Urothelium cell line (cell line): ENCODE measurements at places on chromosomes 7 and 10.

- no peak for DNase-seq
Observed at GRCh38 chr7:100367251-100367620, 6.1 kb upstream of the PILRA start.

- DNase-seq = no peak
Observed at GRCh38 chr10:3850999-3851937, 66.3 kb upstream of the KLF6 start.

GRCh38 chr7:106358103-106358663 is 73.4 kb upstream of the NAMPT start:
- no peak for DNase-seq

DNA sequence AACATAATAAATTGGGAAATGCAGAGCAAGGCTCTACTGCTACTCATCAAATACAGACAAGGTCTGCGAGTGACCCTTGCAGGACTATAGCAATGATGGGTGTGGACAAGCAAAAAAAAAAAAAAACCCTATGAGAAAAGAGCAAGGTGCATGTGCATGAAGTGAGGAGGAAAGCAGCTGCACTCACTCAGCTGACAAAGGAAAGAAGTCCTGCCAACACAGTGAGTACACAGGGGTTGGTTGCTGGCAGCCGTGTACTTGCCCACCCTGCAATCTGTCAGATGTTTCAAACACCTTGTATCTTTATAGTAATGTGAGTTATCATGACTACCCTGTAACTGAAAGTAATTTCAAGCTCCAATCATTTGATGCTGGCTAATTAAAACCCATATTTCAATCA is 20.5 kb downstream of the CHCHD3 start:
- DNase-seq = no peak

DNA sequence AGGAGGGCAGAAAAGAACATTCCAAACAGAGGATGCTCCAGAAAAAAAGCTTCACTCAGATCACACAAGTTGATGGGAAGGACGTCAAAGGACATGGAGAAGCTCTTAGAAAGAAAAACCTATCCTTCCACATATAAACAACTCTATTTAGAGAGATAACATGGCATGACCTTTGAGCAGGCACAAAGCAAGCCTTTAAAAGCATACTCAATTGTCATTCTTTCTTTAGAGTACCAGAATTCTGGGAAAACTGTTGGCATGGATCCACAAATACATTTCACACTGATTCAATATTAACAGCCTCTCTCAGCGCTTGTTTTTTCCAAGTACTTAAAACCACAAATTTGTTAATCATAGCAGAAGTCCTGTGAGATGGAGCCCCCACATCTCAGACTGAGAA is 7.3 kb upstream of the ABLIM1 start:
- no peak for DNase-seq

DNA sequence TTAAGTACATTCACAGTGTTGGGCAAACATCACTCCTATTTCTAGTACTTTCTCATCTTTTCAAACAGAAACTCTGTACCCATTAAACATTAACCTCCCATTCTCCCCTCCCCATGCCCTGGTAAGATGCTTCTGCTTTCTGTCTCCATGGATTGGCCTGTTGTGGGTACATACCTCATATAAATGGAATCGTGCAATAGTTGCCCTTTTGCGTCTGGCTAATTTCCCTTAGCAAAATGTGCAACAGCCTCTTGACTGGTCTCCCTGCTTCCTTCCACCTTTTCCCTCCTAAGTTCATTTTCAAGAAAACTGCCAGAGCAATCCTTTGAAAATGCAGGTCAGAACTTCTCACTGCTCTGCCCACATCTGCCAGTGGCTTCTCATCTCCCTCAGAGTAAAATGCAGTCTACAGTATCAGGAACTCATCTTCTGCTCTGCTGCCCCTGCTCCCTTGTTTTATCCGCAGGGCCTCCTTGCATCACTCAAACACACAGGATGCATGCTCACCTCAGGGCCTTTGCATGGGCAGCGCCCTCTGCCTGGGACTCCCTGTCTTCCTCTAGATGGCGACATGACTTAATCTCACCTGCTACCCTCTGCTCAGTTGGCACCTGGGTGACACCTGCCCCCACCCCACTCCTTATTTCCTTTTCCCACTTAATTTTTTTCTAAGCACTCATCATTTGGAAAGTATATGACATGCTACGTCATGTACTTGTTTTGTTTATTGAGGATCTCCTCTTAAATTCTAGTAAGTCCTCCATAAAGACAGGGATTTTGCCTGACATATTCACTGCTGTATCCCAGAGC is 44.3 kb upstream of the ECHDC3 start:
- no peak for DNase-seq

- DNase-seq = no peak
Observed at GRCh38 chr10:10552948-10553347, 464.7 kb upstream of the CELF2 start.

- peak; percentile 80 for DNase-seq
Observed at GRCh38 chr10:70925377-70926225, 37.2 kb upstream of the PCBD1 start.

DNA sequence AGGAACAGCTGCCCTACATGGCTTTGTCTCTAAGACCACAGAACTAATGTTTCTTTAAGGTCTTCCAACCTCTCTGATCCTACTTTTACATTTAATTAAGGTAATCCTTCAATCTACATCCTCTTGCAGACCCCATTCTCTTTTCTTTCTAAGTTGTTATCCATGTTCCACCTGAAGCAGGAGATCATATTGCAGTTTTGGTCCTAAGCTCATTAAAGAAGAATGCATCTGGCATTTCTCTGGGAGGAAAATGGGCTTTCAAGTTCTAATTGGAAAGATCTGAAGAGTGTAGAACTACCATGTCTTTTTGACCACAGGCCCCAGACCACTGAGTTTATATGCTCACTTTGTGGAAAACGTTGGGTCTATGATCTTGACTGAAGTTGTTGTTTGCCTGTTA is 111.2 kb downstream of the SEM1 start:
- DNase-seq = no peak

GRCh38 chr7:41272664-41273063 is 430.2 kb downstream of the INHBA start:
- no peak for DNase-seq

DNA sequence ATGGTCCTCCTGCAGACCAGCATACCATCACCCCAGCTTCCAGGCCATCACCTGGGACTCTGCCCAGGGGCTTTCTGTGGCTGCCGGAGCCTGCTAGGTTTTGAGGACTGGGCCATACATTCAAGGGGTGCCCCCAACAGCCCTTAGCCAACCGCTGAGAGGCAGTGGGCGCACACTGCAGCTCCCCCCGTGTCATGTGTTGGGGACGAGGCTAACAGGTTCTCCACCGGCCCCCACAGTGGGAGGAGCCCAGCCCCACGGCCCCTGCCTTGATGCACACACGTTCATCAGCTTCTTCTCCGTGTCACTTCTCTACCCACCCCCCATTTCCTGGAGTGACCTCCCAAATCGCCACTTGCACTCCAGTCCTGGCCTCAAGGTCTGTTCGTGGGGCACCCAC is 543.2 kb upstream of the FOXK1 start:
- no peak for DNase-seq

GRCh38 chr7:20408467-20408826 is 77.7 kb downstream of the ITGB8 start:
- no peak for DNase-seq

DNA sequence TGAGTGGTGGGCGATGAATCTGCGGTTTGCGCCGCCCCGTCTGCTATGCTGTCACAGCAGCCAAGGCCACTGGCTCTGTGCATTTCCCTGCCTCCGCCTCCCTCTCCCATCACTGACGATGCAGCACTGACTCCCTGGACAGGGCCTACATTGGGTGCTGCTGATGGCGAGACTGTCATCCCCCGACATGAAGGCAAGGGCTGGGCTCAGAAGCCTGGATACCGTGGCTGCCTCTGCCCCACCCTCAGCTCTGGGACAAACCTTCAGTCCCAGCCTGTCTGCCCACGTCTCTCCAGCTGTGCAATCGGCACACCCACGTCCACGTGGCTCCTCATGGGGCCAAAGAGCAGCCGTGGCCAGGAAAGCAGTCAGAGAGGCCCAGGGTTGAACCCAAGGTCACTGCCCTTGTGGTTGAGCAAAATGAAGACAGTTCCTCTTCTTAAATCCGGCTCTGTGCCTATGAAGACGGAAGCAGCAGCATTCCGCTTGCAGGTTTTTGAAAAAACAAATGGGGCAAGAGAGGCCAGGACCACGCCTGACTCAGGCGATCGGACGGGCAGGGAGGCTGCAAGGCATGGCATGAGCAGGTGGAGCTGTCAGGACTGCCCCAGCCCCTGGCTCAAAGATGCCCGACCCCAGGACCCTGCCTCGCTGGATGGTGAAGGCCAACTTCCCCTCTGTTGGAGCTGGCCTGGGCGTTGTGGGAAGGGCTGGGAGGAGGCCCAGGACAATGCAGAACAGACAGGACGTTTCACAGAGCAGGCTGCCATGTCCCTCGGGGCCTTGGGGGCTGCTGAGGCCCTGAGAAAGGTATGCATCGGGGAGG is 517.5 kb downstream of the DNAJB6 start:
- DNase-seq = no peak

GRCh38 chr7:20945451-20945850 is 158.8 kb upstream of the SP8 start:
- no peak for DNase-seq

DNA sequence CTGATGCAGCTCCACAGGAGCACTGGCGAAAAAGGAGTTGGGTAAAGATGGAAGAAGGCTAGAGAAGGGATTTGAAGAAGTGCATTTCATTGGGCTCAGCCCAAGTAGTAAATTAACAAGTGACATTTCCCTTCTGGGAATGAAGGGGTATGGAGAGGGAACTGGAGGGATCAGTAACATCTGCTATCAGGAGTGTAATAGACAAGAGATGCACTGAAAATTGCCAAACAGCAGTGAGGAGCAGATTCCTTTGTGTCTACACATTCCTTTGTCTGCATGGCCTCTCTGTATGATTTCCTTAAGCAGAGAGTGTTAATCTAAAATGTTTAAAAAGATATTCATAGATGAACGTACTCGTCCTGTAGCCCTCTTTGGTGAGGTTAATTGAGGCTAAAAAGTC is 148.2 kb upstream of the FERD3L start:
- DNase-seq = no peak

GRCh38 chr10:31757831-31758230 is 170.8 kb downstream of the ARHGAP12 start:
- DNase-seq = no peak

DNA sequence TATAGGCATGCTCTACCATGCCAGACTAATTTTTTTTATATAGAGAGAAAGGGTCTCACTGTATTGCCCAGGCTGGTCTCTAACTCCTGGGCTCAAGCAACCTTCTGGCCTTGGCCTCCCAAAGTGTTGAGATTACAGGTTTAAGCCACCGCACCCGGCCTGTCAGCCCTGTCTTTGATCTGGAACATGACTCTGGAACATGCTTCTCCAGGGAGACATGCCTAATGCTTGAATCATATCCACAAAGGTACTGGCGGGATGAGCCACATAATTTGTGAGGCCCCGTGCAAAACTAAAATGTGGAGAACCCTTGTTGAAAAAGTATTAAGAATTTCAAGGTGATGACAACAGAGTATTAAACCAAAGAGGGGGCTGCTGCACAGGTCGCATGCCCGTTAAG is 282.8 kb downstream of the ARHGAP12 start:
- DNase-seq = peak; percentile 46

- DNase-seq = no peak
Observed at GRCh38 chr7:47672271-47672791, 90.4 kb upstream of the TNS3 start.

DNA sequence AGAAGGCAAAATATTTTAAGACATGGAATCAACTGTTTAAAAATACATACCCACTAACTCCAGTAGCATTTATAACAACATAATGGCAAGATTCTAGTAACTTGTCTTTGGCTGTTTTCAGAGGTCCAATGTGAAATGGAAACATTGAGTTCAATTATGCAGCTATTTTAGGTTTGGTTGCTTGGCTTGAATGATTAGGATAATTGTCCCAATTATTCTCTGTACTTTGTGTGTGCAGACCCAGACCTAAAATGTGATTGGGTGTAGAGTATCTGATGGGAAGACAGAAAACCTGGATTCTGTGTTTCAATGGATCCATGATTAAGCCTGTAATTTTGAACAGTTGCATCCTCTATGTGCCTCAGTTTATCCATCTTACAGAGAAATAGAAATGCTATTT is 392.7 kb upstream of the NFE2L3 start:
- no peak for DNase-seq

DNA sequence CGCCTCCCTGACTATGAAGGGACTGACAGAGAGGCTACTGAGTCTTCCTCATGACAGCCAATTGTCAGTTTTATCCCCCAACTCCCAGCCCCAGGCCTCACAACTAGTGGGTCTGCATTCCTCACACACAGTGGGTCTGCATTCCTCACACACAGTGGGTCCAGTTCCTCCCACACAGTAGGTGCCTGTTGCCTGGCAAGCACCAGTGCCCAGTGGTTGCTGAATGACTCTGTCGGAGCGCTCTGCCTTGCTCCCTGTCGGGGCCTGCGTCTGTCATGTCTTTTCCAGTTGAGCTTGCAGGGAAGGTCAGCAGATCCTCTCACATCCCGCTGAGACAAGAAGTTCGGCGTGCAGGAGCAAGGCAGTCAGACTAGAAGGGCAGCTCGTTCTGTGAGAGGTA is 590.0 kb upstream of the MKI67 start:
- no peak for DNase-seq

- no peak for DNase-seq
Observed at GRCh38 chr7:87543623-87544022, 57.1 kb downstream of the ABCB1 start.

DNA sequence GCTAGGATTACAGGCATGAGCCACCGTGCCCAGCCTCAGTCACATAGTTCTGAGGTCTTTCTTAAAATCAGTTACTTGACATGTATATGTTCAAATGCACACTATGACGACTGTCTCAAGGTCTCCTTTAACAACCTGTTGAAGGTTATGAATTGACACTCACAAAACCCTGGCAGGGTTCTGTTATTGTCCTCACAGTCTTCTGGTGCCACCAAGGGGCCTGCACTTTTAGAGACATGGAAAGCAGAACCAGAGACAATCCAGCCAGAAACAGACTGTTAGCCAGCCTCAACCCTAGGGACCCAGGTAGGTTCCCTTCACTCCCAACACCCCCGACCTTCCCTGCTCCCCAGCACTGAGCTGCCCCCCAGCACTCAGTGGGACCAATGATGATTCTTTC is 26.4 kb downstream of the TEX36 start:
- no peak for DNase-seq

GRCh38 chr10:118957443-118957825 is 72.1 kb upstream of the NANOS1 start:
- DNase-seq = no peak

GRCh38 chr7:81162234-81162633 is 243.4 kb upstream of the SEMA3C start:
- DNase-seq = no peak

DNA sequence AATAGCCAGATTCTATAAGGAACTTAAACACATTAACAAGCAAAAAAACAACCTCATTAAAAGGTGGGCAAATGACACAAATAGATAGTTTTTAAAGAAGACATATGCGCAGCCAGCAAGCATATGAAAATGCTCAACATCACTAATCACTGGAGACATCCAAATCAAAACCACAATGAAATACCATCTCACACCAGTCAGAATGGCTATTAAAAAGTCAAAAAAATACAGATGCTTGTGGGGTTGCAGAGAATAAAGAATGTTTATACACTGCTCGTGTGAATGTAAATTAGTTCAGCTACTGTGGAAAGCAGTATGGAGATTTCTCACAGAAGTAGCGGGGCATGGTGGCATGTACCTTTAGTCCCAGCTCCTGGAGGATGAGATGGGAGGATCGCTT is 164.0 kb downstream of the CHRM2 start:
- DNase-seq = no peak

- DNase-seq = no peak
Observed at GRCh38 chr10:297567-297966, 162.3 kb downstream of the ZMYND11 start.
